Stimulated activated CD8-positive, alpha-beta memory T cell treated with anti-CD3 and anti-CD28 coated beads, Interleukin-15, amount 100 ng/mL, for 48 hours (primary cell): ENCODE measurements at places on chromosomes 3 and 15.

- no peak for DNase-seq
These were observed 395.6 kb downstream of the EPHB1 start for GRCh38 chr3:135190658-135191057.

- DNase-seq: no peak
These were observed 27.7 kb downstream of the ALDH1A2 start for GRCh38 chr15:58037723-58038301.

- no peak for DNase-seq
These were observed 21.6 kb downstream of the B4GALT4 start for GRCh38 chr3:119219069-119219468.

GRCh38 chr3:14152233-14152962 is 26.0 kb downstream of the XPC start:
- no peak for DNase-seq

GRCh38 chr3:41330465-41330864 is 131.2 kb downstream of the CTNNB1 start:
- DNase-seq: no peak

DNA sequence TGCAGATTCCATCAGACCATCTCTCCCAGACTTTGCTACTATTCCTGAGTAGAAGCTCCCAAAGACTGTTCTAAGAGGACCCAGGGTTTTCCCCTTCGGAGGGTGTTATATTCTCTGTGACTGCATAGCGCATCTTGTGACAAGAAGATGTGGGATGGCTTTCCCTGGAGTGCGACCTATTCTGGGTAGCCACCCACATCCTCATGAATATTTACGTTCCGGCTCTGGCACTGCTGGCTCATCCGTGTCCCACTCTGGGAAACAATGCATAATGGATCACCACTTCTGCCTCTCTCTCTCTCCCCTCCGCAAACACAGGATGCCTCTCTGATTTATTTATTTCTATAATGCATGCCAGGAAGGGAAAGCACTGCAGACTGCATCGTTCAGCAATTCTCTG is 166.1 kb downstream of the PYDC2 start:
- DNase-seq: no peak

DNA sequence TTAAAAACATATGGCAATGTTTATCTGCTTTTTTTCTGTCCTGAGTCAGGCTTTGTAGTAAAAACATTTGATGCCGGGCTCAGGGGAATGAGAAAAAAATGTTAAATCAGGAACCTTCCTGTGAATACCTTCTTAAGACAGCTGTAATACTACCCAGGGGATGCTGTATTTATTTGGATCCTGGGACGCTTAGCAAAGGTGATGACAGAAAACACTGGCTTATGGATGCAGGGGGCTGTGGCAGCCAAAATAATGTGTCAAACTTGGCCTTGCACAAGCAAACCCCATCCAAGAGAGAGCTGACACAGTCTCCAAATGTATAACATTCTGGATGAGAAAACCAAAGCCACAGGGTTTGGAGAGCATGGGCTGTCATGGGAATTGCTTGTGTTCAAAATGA is 438.2 kb upstream of the PROK2 start:
- DNase-seq: no peak

GRCh38 chr3:101119535-101119934 is 126.3 kb upstream of the ABI3BP start:
- DNase-seq: no peak

- no peak for DNase-seq
These were observed 627.1 kb upstream of the CCDC54 start for GRCh38 chr3:106750092-106750491.

- no peak for DNase-seq
These were observed 131.4 kb upstream of the IGSF10 start for GRCh38 chr3:151592287-151592686.

DNA sequence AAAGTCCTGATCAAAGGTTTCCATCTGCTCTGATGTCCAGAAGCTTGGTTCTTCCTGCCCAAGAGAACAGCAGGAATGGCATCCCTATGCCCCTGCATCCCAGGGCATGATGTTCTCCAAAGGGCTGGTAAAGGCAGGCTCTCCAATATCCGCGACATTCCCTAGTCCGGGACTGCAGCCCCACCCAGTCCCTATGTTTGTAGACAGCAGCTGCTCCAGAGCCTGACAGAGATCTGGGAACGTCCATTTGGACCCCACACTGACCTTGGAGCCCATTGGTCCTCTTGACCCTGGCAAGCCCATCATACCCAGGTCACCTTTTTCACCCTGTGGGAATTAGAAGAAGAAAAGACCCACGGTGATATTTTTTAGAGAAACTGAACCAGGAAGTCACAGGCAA is 46.3 kb downstream of the COLQ start:
- DNase-seq: no peak

- no peak for DNase-seq
These were observed 204.7 kb downstream of the TBL1XR1 start for GRCh38 chr3:176992565-176992964.

DNA sequence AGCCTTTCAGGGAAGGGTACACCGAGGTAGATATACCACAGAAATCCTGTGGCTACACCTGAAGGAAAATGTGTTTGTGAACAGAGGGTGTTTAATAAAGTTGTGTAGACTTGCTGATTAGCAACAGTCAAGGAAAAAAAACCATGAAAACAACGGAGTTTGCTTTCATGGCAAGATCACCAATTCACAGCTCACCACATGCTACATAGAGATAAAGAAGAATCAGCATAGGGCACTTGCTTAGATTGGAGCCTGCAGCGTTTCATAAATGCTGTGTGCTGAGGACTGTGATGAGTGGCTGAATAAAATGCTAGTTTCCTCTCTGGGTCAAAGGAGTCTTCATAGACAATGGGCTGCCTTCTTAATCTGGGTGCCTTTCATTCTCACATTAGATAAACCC is 257.6 kb downstream of the SLC9A9 start:
- no peak for DNase-seq

DNA sequence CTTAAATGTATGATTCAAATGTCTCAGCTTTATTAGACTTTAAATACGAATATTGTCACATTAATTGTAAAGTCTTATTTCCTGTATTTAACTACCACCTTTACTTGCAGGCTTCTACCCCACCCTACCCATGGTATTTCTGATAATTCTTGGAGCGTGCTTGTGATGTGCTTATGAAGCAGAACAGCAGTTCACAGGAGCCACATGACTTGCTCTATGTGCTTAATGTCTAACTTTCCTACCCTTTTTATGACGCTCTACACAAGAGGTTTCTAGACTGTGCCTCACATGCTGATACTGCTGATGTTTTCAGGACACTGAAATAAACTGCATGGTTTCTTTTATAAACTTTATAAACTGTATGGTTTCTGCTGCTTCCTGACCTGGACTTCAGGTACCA is 553.5 kb upstream of the CCDC54 start:
- DNase-seq: no peak

GRCh38 chr15:66884661-66885237 is 180.7 kb upstream of the SMAD3 start:
- no peak for DNase-seq

- no peak for DNase-seq
These were observed 25.6 kb downstream of the SQOR start for GRCh38 chr15:45660231-45660979.
